Ecto neural progenitor cell (in vitro differentiated cells): ENCODE measurements at places on chromosomes 11 and 22.
A peak's percentile ranks its signal among the peaks of the same experiment; 100 is the strongest.

- DNase-seq: no peak
These were observed 136.7 kb downstream of the APOL5 start for GRCh38 chr22:35854334-35854733.

DNA sequence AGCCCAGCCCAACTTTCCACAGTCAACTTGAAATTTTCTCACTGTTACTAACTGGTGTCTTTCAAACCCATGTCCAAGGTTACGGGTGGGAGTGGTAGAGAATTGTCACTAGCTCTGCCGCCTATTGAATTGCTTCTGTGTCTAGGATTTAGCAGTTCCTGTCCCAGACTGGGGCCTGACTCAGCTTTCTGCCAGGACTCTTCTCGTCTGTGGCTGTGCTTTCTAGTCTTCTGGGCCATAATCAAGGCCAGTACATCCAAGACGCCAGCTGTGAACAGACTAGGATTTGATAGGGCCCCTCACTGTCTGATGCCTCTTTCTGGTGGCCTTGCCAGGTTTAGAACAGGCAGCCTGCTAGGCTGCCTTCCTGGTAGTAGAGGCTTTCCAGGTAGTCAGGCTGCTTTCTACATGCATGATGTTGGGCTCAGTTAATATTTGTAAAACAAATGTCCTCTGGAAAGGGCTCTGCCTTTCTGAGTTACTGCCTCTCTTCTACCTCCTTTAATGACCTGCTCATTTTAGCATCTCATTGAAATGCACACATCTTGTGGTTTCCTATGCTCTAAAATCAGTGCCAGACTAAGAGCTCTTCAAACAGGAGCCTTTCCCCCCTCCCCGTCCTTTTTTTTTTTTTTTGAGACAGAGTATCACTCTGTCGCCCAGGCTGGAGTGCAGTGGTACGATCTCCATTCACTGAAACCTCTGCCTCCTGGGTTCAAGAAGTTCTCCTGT lies 13.1 kb upstream of the HIKESHI start:
- no peak for DNase-seq

DNA sequence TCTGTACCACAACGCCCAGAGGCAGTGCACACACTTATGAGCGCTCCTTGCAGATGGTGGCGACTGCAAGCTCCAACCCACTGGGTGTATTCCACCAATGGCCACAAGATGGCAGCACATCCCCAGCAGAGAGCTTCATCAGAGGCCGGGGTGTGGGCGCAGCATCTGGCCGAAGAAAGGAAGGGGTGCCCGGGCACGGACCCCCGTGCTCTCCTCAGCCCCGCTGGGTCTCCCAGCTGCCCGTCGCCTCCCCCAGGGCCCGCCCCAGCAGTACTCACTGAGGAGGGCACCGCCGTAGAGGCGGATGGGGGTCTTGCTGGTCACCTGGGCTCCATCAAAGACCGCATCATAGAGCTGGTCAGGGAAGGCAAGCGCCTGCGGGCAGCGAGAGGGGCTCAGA lies 14.2 kb downstream of the TP53I11 start:
- peak; percentile 84 for DNase-seq

DNA sequence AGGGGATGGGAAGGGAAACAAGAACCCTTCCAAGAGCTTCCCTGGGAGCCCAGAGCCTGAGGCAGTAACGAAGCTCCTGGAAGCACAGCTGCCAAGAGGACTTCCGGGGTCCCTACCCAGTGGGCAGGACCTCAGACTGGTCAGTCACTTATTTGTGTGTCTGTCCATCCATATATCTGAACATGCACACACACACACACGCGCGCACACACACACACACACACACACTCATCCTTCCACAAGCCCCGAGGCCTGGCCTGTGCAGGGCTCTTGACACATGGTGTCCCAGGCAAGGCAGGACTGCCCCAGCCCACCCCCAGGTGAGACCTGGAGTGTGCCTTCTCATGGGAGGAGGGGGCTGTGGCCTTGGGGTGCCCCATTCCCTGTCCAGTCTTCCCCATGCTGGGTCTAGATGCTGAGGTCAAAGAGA lies 44.9 kb downstream of the IGLL5 start:
- DNase-seq: no peak

DNA sequence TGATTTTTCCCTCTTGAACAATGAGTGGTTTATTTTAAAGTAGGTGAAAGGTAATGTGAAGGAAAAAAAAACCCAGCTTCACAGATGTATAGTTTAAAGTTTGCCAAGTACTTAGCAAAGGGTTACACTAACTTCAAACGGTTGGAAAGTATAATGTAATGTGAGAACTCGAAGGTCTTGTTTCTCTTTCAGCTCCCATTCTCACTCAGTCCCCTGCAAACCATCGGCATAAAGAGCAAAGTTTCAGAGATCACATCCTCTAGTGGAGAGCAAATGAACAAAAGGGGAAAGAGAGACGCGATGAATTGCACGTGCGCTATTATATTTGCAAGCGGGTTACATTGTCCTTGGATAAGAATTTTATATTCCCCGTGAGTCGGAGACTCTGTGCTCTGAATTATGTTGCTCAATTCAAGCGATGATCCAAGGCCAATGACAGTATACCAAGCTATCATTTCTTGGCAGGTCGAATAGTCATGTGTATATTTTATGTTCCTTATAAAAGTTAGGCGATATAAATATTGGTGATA lies 37.6 kb upstream of the BIRC3 start:
- no peak for DNase-seq

GRCh38 chr11:124748481-124749343 lies 3.3 kb downstream of the VSIG2 start:
- no peak for DNase-seq

DNA sequence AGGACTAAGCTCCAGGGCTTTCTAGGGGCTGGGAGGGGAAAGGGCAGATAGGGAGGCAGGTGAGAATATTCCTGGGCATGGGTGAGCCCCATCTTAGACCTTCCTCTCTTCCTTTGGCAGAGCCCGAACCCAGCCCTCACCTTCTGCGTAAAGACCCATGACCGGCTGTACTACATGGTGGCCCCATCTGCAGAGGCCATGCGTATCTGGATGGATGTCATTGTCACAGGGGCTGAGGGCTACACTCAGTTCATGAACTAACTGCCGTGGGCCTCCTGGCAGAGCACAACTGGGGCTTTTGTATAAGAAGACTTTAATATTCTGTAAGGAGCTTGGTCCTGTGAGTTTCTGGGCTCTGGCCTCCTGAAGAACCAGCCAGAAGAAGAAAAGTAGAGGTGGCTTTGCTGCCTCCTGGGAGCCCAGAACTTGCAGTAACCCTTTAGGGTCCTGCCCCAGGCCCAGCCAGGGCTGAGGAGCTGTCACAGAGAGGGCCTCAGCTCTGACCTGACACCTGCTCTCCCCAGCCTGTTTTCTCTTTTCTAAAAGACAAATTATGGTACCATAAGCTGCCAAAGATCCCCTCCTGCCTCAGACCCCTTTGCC lies 22.8 kb downstream of the TREH start:
- DNase-seq: no peak
